Activated CD4-positive, alpha-beta T cell treated with anti-CD3 and anti-CD28 coated beads for 36 hours (primary cell): ENCODE measurements at places on chromosomes 13 and 19. TPM values are rescaled to one million over a fixed set of nuclear protein-coding genes. Genes with fewer than 3 reads are reported as not detected.

Gene SUPT20H
- total RNA-seq, result 67.2 TPM

Gene FSD1
- 25.3 TPM for total RNA-seq

Gene GJB2
- 9.9 TPM for total RNA-seq

Gene LRRC63
- 0.67 TPM for total RNA-seq

Gene SBNO2
- 113 TPM for total RNA-seq

Gene PSG2
- not detected for total RNA-seq

Gene ANGPTL8
- not detected for total RNA-seq

Gene CEBPA
- total RNA-seq, result not detected

Gene RASGRP4
- 5.6 TPM for total RNA-seq

Gene KIR2DL1
- total RNA-seq, result not detected

Gene FAM83E
- total RNA-seq, result 4.1 TPM

Gene RYR1
- total RNA-seq, result 2.0 TPM

Gene SIAH3
- total RNA-seq, result 0.19 TPM

Gene C19orf38
- total RNA-seq, result 2.7 TPM

Gene PEPD
- total RNA-seq, result 26.9 TPM

- no peak for DNase-seq
Observed at GRCh38 chr13:112999414-113000177, 30.6 kb downstream of the MCF2L start.

DNA sequence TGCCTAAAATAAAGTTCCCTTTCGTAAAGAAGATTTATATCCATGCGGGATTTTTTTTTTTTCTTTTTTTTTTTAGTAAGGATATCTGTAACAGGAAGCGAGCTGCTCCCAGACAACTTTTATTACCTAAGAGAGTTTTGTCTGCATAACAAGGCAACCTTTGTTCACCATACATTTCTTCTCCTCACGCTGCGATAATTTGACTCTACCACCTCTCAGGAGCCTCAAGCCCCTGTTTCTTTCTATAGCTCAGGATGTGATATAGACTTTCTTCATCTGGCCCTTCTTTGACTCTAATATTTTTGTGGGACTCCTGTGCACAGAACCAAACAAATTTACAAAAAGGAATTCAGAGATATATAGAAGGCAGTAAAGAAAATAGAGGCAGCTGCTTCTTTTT is 1053.7 kb upstream of the SPRY2 start:
- no peak for DNase-seq

DNA sequence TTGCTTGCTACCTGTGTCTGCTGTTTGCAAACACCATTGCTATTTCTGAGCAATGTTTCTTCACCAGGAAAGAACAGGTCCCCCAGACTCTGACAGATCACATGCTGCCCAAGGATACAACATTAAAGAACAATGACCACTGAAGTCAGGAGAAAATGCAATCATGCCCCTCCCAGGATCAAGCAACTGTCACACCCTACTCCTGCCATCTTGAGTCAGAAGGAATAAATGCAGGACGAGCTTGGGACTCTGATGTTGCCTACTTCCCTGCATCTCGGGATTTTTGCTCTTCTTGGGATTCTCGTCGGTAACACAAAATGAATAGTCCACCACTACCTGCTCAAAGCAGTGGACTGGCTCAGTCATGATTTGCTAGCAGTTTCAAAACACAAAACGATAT is 490.6 kb downstream of the COG6 start:
- no peak for DNase-seq

DNA sequence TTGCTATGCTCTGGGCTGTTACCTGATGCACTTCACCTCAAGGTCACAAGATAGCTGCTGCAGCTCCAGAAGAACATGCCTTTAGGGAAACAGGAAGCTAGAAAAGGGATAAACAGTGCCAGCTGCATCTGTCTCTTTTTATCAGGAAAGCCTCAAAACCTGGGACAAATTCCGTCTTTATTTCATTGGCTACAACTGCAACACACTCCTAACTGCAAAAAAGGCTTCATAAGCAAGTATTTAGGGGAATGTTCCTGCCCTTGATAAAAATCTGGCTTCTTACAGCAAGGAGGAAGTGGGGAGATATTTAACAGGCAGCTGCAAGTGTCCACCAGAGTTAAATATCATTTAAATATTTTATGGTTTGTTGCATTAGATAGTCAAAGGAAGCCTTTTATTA is 34.2 kb upstream of the SERTM1 start:
- no peak for DNase-seq

- no peak for DNase-seq
Observed at GRCh38 chr13:80069374-80069773, 271.6 kb downstream of the SPRY2 start.

DNA sequence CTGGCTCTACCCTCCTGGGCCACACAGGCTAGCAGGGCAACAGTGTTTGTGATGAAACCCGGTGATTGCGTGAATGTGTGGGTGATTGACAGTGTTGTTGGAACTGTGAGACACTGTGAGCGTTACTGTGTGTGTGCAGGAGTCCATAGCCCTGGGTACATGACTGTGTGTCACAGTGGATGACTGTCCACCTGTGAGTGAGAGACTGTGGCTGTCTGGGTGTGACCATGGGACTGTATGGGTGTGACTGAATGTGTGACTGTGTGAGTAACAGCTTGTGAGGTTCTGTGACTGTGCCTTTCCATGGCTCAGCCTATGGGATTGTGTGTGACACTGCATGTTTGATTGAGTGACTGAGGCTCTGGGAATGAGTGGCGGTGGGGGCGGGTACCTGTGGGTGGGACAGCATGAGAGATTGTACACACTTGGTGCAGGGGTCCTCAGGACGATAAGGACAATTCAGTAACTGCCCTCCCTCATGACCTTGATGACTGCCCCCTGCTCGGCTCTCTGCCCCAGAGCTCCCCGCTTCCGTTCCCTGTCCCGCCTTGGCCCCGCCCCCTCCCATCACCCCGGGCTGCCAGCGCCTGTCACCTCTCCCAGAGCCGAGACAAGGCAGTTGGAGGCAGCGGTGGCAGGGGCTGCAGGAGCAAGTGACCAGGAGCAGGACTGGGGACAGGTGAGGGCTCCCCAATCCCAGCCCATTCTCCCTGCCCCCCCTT is at the start of gene GIPR:
TSS of gene GIPR (plus strand) at position 602 of the 722 bp plus-strand sequence. CDS start 1,300 bp downstream, outside the sequence.
- peak; percentile 88 for DNase-seq

- DNase-seq, result peak; percentile 7
Observed at GRCh38 chr13:57629391-57629804, 2.1 kb upstream of the PCDH17 start.

GRCh38 chr19:43501661-43502418 is 2.7 kb downstream of the PHLDB3 start:
- no peak for DNase-seq

GRCh38 chr13:79457390-79457789 is 23.6 kb upstream of the NDFIP2 start:
- DNase-seq, result no peak

GRCh38 chr19:5318306-5318705 is 22.3 kb downstream of the PTPRS start:
- DNase-seq, result no peak

GRCh38 chr19:2949939-2950285 is 5.1 kb upstream of the ZNF77 start:
- no peak for DNase-seq

DNA sequence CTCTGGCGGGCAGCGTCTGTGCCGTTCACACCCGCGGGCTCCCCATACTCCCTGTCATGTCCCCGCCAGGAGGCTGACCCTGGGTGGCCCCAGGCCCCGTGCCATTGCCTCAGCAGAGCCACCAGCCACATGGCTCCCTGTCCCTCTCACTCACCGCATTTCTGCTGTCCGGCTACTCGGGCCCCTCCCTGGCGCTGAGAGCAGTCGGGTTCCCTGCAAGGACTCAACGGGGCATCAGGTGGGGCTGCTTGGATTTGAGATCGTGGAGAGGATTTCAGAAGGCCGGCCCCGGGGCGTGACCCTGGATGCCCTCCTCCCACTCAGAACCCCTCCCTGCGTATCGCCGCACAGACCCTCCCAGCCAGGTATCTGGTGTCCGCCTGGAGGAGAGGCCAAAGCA is 142.1 kb downstream of the KDM4B start:
- no peak for DNase-seq

- DNase-seq, result no peak
Observed at GRCh38 chr19:33294058-33294798, 8.1 kb downstream of the CEBPA start.

DNA sequence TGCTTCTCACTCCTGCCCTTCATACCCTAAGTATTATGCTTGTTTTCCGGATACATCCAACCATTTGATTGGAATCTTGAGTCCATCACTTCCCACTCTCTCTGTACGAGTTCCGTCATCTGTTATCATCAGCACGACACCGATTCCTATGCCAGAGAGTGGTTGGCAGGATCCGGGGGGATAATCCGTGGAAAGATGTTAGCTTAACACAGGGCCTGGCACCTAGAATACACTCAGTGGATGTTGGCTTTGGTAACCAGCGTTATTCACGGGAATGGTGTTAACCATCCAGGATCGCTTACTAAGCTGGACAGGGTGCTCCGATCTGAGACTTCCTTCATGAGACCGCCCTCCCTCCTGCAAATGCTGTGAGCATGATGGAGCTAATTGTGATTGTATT is 12.4 kb downstream of the VSTM2B start:
- no peak for DNase-seq

DNA sequence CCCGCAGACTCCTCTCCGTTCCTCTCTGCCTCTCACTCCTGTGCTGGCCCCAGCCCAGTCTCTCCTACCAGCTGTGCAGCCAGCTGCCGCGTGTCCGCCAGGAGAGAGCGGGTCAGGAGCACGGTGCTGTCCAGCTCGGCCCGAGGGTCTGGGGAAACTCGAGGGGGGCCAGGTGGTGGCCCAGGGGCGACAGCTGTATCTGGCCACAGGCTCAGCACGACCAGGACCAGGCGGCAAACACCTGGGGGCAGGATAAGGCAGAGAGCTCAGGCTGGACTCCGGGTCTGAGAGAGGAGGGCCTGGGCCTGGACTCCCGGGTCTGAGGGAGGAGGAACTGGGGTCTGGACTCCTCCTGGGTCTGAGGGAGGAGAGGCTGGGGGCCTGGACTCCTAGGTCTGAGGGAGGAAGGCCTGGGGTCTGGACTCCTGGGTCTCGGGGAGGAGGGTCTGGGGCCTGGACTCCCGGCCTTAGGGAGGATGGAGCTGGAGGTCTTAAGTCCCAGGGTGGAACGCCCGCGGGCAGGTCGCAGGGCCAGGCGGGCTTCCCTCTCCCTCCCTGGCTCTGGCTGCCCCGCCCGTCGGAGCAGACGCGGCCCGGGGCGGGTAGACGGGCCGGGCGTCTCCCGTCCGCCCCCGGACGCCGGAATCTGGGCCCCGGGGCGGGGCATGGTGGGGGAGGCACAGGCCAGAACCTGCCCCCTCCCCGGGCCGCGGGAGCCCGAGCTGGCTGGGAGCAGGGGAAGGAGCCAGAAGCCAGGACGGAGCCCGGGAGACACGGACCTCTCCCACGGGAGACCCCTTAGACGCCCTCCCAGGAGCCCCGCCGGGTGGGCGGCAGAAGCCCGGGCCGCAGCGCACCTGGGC is 1.3 kb downstream of the IL11 start:
- peak; percentile 49 for DNase-seq

- no peak for DNase-seq
Observed at GRCh38 chr19:35342430-35342829, 5.3 kb upstream of the FFAR1 start.

DNA sequence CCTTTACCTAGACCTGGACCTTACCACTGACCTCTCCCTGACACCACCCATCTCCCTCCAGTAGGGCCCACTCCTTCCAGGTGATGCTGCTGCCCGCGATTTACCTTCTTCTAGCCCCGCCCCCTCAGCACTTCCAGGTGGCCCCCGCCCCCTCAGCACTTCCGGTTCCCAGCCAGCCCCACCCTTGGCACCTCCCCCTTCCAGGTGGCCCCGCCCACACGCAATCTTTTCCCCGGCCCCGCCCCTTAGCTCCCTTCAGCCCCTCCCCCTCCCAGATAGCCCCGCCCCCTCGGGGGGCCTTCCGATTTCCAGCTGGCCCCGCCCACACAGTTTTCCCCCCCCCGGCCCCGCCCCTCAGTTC is 586 bp downstream of the LIG1 start:
- DNase-seq, result peak; percentile 97

DNA sequence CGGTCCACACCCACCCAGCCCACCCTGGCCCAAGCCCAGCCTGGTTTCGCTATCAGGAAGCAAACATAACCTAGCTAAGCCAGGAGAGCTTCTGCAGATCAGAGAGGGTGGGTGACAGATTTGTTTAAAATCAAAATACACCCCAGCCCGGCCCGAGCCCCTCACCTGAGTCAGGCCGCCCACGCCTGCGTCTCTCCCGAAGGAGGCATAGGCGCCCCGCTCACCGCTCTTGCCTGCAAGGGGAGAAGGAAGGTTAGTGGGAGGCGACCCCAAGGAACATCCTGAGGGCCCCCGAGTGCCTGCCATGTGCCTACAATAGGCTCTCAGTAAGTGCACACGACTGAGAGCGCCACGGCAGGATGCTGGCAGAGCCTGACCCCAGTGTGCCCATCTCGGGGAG is 21.9 kb upstream of the UQCR11 start:
- DNase-seq, result no peak

DNA sequence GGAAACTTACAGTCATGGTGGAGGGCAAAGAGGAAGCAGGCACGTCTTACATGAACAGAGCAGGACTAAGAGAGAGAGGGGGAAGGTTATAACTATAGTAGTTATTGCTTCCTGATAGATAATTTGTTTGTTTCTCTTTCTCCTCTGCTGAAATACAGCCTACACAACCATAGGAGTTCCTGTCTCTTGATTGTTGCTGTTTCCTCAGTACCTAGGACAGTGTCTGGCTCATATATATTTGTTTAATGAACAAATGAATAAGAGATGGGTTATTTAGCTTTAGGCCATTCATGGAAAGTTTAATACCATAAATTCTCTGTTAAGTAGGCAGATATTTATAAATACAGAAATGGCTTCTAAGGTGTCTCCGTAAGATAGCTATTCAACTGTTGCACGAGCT is 95.2 kb downstream of the PCCA start:
- DNase-seq, result no peak

- DNase-seq, result no peak
Observed at GRCh38 chr13:28327373-28328270, 167.3 kb downstream of the FLT1 start.

GRCh38 chr13:27120811-27121210 is 50.8 kb downstream of the USP12 start:
- no peak for DNase-seq

DNA sequence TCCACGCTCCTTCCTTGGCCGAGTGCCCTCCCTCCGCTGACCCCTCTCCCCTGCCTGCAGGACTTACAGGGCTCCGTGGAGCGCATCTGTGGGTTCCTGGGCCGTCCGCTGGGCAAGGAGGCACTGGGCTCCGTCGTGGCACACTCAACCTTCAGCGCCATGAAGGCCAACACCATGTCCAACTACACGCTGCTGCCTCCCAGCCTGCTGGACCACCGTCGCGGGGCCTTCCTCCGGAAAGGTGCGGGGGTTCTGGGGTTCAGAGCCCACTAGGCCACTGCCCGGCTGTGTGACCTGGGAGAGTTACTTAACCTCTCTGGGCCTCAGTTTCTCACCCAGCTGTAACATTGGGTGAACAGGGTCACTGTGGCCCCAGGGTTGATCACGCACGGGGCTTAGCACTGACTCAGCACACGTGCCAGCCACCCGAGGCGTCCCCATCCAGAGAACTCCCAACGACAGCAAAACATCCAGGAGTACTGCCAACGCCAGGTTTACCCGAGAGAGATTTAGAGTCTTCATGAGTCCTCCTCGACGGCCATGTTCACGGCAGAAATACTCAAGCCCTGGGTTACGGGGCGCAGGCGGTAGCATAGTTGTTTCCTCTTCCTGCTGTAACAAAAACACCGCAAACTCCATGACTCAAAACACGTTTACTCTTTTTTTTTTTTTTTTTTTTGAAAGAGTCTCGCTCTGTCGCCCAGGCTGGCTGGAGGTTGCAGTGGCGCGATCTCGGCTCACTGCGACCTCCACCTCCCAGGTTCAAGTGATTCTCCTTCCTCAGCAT is 9.7 kb upstream of the SPACA4 start:
- peak; percentile 68 for DNase-seq
